ENCODE measurements at places on chromosomes 2 and 18.

DNA sequence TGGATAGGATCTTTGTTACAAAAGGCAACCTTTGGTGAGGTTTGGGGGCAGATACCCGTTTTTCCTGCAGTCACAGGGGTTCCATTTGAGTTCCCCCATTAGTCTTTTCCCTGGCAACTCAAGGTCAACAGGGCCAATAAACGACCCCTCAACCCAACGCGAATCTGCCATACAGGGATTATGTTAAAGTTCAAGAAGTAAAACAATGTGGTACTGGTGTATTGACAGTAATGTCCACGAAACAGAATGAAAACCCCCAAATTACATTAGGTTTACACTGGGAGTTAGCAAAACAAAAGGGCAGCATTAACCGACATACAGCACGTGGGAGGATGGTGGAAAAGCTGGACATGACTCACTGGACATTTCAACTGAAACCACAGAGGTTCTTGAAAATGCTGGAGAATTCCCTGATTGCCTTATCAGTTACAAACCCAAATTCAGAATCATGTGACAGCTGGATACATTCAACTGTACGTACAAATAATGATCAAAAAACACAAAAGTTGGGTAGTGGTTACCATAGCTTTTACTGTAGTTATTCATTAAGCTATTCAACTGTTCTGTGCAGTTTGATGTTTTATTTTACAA, 4.9 kb upstream of the IMP4 start:
- DNase-seq: no peak

DNA sequence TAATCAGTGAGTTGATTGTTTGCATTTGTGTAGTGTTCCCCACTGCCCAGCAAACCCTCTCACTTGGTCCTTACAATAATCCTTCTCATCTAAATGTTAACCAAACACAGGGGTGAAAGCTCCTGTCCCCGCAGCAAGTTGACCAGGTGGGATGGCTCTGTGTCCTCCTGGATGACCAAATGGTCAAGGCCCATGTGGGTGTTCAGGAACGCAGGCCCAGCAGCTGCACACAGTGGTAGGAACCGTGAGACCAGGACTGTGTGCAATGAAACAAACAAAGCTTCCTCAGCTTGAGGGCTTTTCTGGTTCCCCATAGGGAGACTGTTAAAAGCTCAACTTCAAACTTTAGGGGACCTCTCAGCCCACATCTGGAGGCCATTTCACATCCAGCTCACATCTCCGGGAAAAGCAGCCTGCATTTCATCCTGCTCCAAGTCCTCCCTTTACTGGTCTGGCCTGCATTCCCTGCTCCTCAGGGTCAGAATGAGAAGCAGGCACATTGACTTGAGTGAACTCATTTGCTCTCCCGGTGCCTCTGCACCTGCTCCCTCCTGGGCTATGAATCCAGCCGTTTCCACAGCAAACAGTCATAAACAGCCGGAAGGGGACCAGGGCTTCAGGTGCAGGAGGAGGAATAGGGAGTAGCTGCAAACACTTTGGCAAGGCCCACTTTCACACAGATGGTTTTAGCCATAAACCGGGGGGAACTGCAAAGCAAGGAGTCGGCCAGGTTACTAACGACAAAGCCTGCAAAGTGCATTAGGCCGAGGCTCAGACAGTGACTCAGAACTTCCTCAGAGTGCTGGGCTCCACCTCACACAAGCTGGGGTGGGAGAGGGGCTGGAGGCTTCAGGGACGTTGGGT, 144.7 kb downstream of the CAPN13 start:
- no peak for DNase-seq

- DNase-seq: peak; percentile 93
These were observed at the start of gene ZNF513 for GRCh38 chr2:27380626-27381545. Gene ZNF513, minus strand, starts transcription at chr2:27380734. Its CDS starts 208 bp downstream, at chr2:27380526.

GRCh38 chr2:238738917-238739316, 109.0 kb upstream of the TWIST2 start:
- no peak for DNase-seq

- DNase-seq: no peak
These were observed 62.4 kb downstream of the MRPS9 start for GRCh38 chr2:105100046-105100840.

DNA sequence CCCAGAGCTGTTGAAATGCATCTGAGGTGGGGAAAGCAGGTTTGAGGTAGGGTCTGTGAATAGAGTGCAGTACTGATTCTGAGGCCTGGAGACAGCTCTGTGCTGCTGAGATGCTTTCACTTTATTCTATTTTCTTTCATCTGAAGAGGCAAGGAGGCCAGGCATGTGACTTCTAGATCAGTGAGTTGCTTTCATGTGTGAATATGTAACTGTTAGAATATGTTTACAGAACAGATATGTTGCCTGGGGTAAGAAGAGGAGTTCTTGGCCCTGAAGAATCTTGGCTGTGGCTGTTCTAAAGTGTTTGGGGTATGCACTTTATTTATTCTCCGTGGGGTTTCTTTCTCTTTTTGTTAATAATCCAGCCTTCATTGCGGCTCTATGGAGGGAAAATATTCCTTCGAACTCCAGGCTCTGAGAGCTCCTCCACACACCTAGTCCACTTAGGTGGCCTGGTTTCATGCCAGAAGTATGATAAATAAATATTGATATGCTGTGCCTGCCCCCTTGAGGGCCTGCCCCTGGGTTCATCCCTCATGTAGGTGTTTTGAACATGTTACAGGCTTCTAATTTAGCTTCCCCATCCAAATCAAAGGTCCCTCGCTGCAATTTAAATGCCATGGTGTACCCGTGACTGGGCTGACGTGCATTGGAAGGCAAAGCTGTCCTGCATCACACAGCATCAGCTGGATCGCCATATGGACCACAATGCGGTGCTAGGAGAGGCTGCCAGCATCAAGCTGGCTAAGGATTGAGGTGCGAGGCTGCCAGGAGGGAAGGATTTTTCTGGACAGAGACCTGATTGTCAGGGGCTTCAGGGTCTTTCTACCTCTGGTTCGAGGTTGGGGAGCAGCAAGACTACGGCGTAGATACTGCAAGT, 102.9 kb downstream of the PRKCE start:
- DNase-seq: no peak

DNA sequence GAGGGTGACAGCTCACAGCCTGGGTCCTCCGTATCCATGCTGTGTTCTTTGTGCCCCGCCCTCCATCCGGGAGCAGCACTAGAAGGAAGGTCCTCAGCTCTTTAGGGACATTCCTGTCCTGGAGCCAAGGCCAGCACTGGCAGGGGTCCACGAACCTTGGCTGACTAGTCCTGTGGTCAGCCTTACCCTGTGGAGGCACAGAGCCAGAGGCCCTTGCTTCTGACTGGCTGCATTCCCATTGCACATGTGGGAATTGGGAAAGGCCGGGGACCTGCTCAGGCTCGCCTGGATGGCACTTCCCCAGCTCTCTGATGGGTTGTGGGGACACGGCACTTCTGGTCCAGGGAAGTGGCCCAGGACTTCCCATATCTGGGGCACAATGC, 24.9 kb upstream of the RHOB start:
- DNase-seq: no peak

GRCh38 chr18:24841536-24841935, 381.1 kb downstream of the HRH4 start:
- DNase-seq: no peak

DNA sequence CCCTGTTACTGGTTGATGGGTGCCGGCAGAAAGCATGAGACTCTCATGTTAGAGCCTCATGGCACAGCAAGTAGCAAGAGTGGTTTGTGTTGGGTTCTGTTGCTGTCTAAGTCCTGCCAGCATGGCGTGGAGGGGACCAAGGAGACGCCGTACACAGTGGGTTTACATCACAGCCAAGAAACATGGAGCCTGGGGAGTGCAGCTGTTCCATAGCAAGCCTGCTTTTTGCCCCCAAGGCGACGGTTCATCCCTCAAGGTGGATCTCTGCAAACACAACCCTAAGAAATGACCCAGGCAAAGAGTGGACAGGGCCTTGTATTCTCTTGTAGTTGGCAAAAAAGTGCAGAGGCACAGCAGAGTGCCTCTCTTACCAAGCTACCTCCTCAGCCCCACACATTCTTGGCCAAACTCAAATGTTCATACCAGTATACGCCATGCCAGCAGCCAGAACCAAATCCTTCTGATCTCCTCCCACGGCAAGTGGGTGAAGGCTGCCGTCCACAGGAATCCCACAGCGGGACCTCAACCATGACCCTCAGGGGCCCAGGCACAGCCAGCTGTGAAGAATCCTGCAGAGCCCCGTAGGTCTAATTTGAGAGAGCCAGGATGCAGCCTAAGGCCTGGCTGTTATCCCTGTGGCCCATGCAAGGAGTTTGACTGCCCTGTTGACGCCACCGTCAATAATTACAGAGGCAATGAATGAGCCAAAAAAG, 19.0 kb downstream of the SNED1 start:
- DNase-seq: no peak

DNA sequence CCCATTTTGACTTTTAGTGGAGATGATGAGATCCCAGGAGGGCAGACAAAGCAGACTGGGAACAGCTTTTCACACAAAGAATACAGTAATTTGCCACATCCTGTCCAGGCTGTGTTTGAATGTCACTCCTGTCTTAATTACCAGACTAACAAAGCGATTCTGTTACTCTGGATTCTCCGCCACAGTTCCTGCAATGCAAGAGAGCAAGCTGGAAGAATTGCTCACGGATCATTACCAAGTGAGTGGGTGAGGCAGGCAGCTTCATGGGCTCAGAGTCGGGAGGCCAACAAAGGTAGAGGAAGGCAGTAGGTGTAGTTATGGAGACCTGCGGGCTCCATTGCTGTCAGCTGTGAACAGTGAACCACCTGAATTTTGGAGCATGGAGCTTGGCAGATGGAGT, 250.5 kb upstream of the ATP5MC3 start:
- no peak for DNase-seq
